HepG2 (cell line): ENCODE measurements at places on chromosomes 3 and 15. TPM values are rescaled to one million over a fixed set of nuclear protein-coding genes. Genes with fewer than 3 reads are reported as not detected.

Gene MDFIC2
- total RNA-seq: not detected in 2 replicates

Gene LRRIQ4
- total RNA-seq: not detected in 2 replicates

DNA sequence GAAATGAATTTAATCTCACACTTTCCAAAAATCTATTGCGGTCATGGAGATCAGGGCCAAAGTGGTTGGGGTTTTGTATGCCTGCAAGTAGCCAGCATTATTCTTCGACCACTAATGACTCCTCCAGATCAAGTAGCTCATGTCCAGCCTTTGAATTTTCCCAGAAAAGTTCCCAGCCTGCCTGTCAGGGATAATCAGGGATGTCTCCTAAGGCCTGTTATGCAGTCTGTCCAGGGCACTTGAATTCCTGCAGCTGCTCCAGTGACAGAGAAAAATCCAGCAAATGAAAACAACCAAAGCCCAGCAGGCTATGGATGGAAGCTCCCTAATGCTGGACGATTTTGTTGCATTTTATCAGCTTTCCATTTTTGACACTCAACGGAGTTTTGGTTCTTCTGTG lies 215.4 kb downstream of the ADAMTSL3 start:
- DNase-seq: no peak

DNA sequence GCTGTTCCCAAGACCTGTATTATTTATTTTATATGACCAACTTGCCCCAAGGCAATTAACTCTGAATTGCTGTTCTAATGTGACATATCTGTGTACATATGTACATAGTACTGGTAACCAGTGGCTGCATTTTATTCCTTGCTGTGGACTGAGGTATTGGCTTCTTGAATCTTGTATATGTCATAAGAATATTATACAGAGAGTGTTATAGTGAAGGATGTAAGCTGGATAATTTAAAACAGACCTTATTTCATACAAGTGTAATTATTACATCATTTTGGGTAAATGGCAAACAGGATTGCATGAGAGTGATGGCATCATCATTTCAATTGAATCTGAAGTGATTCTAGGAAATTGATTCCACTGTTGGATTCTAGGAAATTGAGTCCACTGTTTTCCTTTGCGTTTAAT lies 32.9 kb downstream of the B3GALNT1 start:
- DNase-seq: no peak

GRCh38 chr3:140206196-140207040 lies 271.4 kb downstream of the CLSTN2 start:
- DNase-seq: no peak

DNA sequence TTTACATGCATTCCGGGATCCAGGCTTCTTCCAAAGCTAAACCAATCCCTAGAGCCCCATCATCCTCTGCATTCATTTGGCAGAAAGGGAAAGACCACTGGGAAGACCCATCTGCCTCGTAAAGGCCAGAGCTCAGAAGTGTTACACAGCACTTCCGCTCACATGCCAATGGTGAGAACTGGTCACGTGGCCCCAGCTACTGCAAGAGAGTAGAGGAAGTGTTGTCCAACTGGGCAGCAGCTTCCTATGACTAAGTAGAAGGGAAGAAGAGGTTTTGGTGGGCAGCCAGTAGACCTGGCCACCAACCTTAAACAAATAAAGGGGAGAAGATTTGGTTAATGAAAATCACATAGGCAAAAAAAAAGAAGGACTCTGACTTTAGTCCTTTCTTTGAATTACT lies 74.4 kb upstream of the PPP2R3A start:
- DNase-seq: no peak

DNA sequence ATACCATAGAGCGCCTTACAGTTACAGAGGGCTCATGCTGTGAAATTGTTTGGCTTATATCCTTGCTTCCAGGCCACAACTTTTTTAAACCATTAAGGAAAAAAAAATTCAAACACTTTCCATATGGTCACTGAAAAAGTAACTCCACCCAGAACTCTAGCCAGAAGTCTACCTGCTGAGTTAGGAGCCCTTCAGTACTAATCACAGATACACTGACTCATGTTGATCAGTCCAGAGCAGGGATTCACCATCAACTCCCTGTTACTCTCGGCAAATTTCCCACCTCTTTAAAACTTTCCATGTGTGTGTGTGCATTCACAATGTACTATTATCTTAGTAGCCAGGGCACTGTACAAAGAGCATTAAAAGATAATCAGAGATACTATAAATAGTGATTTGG lies 372.8 kb downstream of the MAGI1 start:
- no peak for DNase-seq
